Glutamatergic neuron (in vitro differentiated cells): ENCODE measurements at places on chromosomes 6 and 20. TPM values are rescaled to one million over a fixed set of nuclear protein-coding genes. Genes with fewer than 3 reads are reported as not detected.

Gene SLC22A23
- 102 TPM for total RNA-seq

Gene LY6G6D
- not detected for total RNA-seq

Gene MICA
- 0.42 TPM for total RNA-seq

Gene PPIL4
- 26.8 TPM for total RNA-seq

Gene HLA-DQB2
- total RNA-seq = not detected
